ENCODE measurements at places on chromosomes 6 and 20.

GRCh38 chr6:14595751-14596150, 478.2 kb downstream of the CD83 start:
- DNase-seq, result no peak

GRCh38 chr20:43530321-43531090, 23.0 kb downstream of the L3MBTL1 start:
- peak; percentile 20 for DNase-seq

GRCh38 chr6:106924694-106925523, 49.6 kb downstream of the CD24 start:
- no peak for DNase-seq

- no peak for DNase-seq
Observed at GRCh38 chr20:4637081-4637797, 84.5 kb upstream of the PRND start.

- DNase-seq, result no peak
Observed at GRCh38 chr6:149967591-149967990, 3.8 kb downstream of the ULBP1 start.

DNA sequence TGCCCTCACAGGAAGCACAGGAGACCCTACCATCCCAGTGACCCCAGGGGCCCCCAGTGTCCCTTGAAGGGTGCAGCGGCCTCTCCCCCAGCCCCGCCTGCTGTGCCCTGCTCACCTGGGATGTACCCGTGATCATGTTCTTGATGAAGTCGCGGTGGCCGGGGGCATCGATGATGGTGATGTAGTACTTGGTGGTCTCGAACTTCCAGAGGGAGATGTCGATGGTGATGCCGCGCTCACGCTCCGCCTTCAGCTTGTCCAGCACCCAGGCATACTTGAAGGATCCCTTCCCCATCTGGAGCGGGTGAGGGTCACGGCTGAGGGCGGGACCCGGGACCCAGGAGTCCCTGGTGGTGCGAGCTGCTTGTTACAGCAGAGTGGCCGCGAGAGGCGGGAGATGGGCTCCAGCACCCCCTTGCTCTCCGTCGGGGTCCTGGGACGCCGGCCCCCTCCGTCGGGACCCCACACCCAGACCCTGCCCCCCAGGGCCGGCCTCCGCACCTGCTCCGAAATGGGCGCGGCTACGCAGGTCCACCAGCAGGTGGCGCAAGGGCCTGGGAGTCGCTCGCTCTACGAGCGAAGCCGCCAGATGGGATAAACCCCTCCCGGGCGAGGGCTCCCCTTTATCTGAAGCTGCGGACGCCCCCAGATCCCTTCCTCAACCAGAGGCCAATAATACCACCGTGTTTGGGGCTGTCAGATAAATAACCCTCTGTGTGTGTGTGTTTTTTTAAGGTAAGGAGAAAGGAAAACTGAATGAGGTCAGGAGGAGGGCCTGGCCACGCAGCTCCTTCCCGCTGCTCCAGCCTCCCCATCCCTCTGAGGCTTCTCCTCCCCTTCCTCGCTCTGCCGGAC, 2.9 kb downstream of the EEF1A2 start:
- peak; percentile 38 for DNase-seq

DNA sequence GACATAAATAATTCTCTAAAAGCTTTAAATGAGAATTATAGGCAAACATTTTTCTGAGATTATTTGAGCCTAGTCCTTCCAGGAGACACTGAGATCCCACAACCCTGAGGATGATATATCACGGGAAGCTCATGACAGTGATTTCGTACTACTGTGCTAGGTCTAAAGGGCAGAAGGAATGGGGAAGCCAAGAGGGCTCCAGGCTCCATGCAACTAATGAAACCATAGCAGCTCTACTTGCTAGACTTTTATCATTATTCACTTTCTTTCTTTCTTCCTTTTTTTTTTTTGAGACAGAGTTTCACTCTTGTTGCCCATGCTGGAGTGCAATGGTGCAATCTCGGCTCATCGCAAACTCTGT, 57.3 kb upstream of the SGK1 start:
- DNase-seq, result no peak

- no peak for DNase-seq
Observed at GRCh38 chr6:96947055-96947454, 22.5 kb downstream of the KLHL32 start.

- DNase-seq, result peak; percentile 17
Observed at GRCh38 chr20:2236256-2236655, 59.5 kb upstream of the TGM3 start.

DNA sequence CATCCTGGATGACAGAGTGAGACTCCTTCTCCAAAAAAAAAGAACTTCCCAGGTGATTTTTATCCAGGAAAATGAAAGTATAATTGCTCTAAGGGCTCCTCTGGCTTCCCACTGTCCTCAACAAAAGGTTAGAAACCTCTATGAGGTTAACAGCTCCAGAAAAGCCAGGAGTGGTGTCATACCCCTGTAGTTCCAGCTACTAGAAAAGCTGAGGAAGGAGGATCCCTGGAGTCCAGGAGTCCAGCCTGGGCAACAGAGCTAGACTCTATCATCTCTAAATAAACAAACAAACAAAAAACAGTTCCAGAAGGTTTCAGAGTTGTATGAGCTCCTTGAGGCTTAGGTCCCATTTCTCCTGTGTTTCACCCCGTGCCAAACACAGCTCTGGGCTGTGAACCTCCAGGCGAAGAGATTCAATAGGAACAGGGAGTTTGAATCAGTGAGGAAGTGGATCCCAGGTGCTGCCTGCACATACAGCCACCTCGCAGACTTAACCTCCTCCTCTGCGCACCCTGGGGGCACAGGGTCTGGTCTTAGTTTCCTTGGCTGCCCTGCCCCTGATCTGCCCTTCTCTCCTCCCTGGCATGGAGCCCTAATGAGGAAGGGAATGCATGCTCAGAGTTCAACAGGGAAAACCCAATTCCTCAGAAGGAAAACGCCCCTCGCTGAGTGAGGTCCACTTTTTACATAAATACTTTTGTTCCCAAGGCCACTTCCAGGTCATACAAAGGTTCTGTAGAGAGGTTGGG, 31.0 kb downstream of the ZC3H12D start:
- no peak for DNase-seq
